ENCODE measurements at places on chromosomes 16 and 17.
A peak's percentile ranks its signal among the peaks of the same experiment; 100 is the strongest.

DNA sequence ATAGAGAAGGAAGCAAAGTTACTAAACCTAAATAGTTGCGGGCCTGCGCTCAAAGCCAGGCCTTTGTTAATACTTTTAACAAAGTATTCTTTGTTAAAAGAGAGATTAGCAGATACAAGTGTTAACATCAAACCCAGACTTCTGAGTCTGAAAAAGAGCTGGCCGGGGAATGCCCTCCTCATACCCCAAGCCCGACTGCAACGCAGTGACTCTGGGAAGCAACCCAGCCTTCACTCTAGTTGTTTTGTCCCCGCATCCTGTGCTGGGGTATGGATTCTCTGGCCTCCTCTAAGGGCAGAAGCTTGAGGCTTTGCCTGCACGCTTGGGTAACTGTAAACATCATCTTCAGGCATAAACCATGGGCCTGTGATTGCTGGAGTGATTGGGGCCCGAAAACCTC is 48.3 kb downstream of the ADCY7 start:
- DNase-seq = no peak

GRCh38 chr17:50547736-50548083 is 736 bp downstream of the SPATA20 start:
- DNase-seq = no peak

DNA sequence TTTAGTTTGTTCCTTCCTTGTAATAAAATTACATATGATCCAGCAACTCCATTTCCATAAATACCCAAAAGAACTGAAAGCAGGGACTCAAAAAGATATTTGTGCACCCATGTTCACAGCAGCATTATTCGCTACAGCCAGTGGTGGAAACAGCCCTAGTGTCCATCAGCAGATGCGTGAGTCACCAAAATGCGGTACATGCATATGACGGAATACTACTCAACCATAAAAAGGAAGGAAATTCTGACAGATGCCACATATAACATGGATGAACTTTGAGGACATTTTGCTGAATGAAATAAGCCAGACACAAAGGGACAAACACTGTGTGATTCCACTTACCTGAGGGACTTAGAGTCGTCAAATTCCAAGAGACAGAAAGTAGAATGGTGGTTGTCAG is 9.1 kb upstream of the SLC47A2 start:
- DNase-seq = no peak

DNA sequence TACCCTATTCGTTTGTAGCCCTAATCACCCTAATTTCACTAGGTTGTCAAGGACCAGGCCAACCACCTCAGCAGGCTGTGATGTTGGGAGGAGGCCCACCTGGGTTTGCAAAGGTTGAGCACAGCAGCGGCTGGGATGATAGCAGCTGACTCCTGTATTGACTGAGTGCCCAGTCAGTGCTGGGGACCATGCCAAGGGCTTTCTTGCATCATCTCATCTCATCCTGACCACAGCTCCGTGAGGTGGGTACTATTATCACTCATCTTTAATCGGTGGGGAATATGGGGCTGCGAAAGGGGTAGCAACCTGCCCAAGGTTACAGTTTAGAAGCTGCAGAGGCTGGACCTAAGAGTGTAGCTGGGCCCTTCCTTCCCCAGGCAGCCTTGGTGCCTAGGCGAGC is 11.7 kb downstream of the ATPAF2 start:
- no peak for DNase-seq

GRCh38 chr16:85840395-85840794 is 40.9 kb downstream of the COX4I1 start:
- no peak for DNase-seq

DNA sequence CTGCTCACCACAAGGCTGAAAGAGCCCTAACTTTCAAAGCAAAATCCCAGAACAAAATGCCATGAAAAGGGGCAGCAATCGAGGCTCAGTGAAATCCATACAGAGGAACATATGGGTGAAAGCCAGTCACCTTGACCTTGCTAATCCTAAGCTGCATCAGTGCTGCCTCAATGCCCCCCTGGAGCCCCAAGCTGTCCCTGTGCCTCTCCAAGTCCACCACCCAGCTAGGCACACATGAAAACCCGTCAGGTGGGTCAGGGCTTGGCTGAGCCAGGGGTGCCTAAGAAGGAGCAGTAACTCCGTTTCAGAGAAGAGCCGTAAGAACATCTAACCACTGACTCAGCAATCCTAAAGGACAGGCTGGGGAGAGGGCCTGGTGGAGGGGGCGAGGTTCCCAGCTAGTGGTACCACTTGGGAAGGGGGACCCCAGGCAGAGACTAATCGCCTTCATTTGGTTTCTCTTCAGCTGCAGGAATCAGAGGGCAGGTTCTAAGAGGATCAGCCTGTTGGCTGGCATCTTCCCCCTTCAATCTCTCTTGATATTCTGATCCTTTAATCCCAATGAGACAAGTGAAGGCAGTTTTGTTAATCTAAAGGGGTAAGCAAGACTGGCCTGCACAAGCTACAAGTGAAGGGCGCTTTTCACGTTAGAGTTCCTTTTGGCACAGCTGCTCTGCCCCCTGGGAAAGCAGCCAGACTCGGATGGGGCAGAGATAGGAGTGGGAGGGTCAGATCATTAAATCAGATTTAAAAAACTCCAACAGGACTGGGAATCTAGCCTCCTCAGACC is 7.6 kb downstream of the PITPNA start:
- no peak for DNase-seq

- DNase-seq = no peak
Observed at GRCh38 chr16:57808589-57809228, 6.4 kb upstream of the KIFC3 start.

GRCh38 chr16:50067290-50067853 is 1.6 kb downstream of the HEATR3 start:
- DNase-seq = peak; percentile 23

GRCh38 chr16:88914750-88915368 is 48.4 kb upstream of the PABPN1L start:
- DNase-seq = peak; percentile 49

DNA sequence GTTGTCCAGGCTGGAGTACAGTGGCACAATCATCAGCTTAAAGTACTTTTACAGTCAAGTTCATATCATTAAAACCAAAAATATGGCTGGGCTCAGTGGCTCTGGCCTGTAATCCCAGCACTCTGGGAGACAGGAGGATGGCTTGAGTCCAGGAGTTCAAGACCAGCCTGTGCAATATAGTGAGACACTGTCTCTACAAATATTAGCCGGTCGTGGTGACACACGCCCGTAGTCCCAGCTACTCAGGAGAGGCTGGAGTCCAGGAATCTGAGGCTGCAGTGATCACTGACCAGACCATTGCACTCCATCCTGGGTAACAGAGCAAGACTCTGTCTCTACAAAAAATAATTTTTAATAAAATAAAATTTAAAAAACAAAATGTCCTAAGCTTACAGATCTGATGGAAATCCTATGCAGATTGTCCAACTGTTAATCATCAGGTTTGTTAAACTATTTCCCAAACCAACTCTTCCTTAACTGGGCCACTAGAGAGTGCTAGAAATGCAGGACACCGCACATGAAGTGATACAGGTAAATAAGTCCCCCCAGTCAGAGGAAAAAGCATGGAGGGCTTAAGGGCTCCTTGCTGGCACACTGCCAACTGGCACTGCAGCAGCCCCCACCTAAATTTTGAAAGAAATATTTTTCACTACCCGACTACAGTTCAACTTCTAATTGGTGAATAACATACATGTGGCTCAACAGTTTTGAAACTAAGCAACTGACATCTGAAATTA is 2.8 kb downstream of the USP22 start:
- DNase-seq = peak; percentile 63

GRCh38 chr17:74810699-74811485 is 34.7 kb upstream of the NAT9 start:
- DNase-seq = no peak

DNA sequence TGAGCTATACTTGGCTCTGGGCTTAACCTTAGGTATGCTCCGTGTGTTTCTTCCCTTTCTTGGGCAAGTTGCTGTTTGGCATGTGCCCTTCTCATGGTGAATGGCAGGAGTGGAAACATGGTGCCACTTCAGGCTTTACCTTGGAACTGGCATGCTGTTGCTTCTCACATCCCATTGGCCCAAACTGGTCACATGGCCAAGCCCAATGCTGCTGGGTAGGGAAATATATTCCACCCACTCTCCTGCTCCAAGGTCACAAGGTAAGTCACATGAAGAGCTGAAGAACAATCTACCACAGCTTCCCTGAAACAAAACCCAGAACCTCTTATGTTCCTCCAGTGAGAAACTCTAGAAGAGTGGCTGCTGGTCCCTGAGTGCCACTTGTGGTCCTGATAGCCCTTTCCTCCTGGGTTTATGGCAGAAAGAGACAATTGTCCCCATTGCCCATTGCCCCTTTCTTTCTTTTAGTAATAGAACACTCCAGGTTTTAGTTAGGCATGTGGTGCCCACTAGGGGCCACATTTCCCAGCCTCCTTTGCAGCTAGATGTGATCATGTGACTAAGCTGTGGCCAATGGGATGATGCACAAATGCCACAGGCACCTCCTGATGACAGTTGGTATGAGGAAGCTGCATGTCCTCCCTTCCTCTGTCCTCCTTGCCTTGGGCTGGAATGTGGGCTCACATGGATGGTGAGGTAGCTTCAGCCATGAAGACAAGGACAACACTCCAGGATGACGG is 50.3 kb downstream of the MEOX1 start:
- no peak for DNase-seq

- no peak for DNase-seq
Observed at GRCh38 chr17:67223924-67224323, 21.1 kb downstream of the HELZ start.

GRCh38 chr16:12900156-12900555 is 1.2 kb upstream of the SHISA9 start:
- no peak for DNase-seq

GRCh38 chr17:16491131-16491702 is 776 bp downstream of the LRRC75A start:
- no peak for DNase-seq

DNA sequence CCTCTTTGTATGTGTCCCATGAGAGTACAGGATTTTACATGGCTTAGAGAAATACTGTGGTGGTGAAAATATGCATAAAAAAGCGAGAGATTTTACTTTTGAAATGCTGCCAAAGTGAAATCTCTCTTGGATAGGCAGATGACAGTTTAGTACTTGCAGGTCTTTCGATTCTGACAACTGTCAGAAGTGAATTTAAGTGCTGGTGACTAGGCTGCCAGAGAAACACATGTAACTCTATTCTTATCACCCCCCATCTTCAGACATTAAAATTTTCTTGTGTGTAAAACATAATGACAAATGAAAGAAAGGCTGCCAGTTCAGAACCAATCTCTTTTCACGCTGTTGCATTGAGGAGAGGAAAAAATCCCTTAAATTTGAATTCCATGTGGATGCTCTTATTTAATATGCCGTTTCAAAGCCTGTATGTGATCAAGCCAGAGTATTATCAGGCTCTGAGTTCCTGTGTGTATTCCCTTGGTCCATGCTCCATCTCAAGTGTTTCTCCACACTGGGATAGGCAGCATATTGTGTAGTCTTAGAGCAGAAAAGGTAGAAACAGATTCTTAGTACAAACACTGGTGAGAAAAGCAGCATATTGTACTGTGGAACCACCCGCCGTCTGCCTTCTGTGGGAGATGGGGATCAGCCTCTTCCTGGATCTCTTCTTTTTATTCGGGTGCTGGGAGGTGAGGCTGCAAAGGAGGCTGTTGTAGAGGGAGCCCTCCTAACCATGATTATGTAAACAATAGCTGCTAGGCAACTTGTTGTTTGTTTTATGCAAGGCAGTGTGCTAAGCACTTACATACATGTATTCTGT is 291.3 kb downstream of the WWOX start:
- peak; percentile 31 for DNase-seq

DNA sequence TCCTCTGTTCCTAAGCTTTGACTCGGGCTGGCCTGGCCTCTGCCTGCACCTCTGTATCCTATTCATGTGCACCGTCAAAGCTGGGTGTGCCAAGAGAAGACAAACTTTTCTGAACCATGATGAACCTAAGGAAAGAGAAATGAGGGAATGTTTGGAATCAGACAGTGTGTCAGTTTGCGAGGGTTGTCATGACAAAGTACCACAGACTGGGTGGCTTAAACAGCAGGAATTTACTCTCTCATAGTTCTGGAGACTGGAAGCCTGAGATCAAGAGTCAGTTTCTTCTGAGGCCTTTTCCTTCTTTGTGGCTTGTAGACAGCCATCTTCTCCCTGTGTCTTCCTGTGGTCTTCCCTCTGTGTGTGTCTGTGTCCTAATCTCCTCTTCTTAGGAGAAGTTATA is 129.0 kb downstream of the KATNIP start:
- no peak for DNase-seq

- no peak for DNase-seq
Observed at GRCh38 chr16:62829607-62830006, 793.4 kb upstream of the CDH8 start.

- DNase-seq = peak; percentile 90
Observed at GRCh38 chr16:53509906-53510703, 7.1 kb upstream of the AKTIP start.

DNA sequence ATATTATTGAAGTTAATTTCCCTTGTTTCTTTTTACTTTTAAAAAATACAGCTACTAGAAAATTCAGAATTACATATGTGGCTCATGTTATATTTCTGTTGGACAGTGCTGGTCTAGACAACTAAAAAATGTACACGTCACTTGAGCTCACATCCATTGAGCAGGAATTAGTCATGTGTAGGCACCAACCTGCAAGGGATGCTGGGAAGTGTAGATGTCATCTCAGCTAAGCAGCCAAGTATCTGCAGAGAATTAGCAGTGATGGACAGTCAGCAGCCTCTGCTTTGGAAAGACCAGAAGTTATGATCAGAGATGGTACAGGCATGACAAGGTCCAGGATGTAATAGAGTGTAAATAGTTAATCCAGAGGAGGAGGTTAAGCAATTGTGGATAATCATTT is 87.1 kb upstream of the HS3ST2 start:
- DNase-seq = no peak

DNA sequence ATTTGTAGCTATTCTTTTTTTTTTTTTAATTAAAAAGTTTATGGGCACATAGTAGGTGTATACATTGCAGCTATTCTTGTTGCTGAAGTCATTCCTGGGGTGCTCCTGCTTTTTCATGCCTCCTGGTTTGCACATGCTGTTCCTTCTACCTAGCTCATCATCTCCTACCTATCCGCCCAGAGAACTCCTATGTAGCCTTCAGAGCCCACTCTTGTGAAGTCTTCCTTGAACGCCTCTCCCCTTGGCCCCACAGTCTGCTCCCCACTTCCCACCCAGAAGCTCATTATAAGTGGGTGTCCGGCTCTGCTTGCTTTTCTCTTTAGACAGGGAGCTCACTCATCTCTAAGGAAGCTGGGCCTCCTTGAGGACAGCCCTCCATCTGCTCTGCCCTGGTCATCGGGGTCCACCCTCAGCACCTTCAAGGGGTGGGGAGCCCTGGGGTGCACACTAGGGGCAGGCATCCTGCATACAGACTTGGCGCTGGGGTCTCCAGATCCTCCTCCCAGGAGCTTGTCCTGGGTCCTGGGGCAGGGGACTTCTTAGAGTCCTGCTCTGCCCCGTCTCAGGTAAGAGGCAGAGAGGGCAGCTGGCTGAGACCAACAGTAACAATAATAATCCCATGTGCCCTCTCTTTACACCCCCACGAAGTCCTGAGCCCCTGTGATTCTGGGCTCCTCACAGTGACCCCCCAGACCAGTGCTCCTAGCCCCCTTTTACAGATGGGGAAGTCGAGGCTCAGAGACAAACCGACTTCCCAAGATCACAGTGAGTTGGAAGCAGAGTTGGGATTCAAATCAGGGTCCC is 3.5 kb upstream of the B9D1 start:
- DNase-seq = no peak

All from muscle of back (tissue), 13 donors.